ENCODE measurements at places on chromosomes 12 and 14. TPM values are rescaled to one million over a fixed set of nuclear protein-coding genes. Genes with fewer than 3 reads are reported as not detected.

DNA sequence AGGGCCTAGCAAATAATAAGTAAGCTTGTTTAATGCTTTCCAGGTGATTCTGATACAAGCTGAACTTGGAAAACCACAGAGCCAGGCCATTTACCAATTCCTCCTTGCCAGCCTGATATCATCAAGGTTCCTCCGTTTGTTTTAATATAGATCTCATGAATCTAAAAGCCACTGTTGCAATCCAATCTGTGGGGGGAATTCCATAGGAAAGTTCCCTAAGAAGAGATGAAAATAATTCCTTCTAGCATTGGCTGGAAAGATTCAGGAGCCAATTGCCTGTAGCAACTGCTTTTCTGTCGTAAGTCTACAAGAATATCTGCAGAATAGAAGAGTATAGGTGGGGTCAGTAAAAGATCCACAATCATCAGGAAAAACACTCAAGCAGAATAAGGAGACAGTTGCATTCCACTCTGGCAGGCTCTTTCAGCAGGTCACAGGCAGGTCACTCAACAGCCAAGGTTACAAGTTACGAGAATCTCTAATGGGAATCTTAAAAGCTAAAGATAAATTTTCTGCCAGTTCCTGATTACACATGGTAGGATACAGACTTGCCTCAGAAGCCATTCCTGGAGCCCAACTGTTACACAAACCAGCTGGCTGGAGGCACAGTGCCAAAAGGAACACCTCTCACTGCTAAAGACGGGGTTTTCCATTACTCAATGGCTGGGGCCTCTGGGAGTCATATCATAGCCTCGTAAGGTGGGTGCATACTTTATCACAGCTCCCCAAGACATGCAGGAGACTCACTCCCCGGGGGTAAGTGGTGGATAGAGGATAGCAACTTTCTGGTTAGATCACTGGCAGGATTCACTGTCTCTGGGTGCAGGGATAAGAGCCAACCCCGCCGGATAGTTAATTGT lies 43.6 kb downstream of the FGD6 start:
- peaks cover 14% of the 10 kb centered on the region for H3K4me1 ChIP-seq
- no peaks in the 10 kb centered on the region for H3K36me3 ChIP-seq
- H3K27ac ChIP-seq, result no peak overlapping the region
- H3K27me3 ChIP-seq, result no peaks in the 10 kb centered on the region
- no peak overlapping the region for H3K4me3 ChIP-seq

The GLT1D1 gene
- not detected for total RNA-seq

DNA sequence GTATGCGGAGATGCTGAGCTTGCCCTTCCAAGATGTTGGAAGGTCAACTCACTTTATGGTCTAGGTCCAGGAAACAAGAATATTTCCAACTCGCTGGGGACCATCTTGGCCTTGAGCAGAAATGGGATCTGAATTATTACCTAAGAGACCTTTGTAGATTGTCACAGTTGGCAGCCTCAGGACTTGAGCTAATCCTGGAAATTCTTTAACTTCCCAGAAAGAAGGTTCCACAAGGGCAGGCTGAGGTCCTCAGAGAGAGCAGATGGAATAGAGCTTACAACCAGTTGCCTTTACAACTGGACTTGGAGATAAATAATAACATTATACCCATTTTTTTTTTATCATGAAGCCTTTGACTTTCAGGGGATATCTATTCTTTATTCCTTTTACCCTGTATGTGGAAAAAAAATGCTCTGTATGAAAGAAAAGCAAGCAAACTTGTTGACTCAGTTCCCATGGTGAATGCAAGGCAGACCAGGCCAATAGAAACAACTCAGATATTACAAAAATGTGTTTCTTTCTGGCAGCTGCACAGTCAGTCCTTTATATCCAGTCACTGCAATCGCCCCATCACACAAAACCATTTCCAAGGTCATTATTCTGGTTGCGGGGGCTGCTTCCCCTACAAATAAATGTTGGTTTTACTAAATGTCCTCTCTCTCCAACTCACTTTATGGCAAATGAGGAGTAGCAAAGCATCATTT lies 401.4 kb downstream of the ZFP36L1 start:
- peaks cover 8% of the 10 kb centered on the region for H3K4me1 ChIP-seq
- no peaks in the 10 kb centered on the region for H3K36me3 ChIP-seq
- H3K27me3 ChIP-seq, result no peaks in the 10 kb centered on the region
- no peak for DNase-seq
- no peak overlapping the region for H3K27ac ChIP-seq

GRCh38 chr12:70176290-70176689 lies 66.9 kb upstream of the CNOT2 start:
- H3K4me1 ChIP-seq, result peaks cover 4% of the 10 kb centered on the region
- H3K36me3 ChIP-seq, result no peaks in the 10 kb centered on the region
- no peak overlapping the region for H3K4me3 ChIP-seq
- no peak for DNase-seq

- no peak overlapping the region for H3K27ac ChIP-seq
- H3K36me3 ChIP-seq, result no peaks in the 10 kb centered on the region
- DNase-seq, result peak; percentile 37
- H3K27me3 ChIP-seq, result no peaks in the 10 kb centered on the region
- no peak overlapping the region for H3K4me3 ChIP-seq
Observed at GRCh38 chr12:81284137-81284536, 206.3 kb downstream of the ACSS3 start.

DNA sequence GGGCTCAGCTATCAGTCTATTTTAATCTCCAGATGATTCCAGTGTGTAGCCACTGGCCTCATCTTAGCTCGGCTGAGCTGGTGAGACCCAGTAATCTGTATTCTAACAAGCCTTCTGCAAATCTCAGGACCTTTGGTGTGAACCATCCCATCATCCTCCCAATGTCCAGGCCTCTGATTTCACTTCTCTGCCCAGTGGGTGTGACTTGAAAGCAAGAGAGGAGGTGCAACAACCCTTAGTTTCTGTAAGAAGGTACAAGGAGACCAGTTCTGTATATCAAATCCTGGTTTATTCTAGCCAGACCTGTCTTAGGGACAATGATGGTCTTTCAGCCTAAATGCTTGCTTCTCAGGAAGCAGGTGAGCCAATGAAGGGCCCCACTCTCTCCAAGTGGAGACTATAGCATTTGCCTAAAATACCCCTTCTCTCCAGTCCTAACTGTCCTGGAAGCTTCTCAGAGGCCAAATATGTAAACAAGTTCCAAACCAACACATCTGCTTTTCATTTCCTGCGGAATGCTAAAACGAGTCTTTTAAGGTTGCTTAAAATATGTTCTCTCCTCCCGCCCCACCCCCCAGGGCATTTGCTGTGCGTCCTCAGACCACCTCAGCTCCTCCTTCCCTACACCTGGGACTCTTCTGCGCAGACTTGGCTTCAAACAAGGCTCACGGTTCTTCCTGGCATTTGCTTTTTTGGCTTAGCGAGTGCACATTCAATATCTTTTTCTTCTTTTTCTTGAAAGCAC lies 78.4 kb upstream of the FUT8 start:
- no peaks in the 10 kb centered on the region for H3K27me3 ChIP-seq
- H3K4me3 ChIP-seq, result no peak overlapping the region

The ZBTB42 gene
- total RNA-seq, result 2.1 TPM

GRCh38 chr12:903055-903454 lies 46.4 kb downstream of the RAD52 start:
- H3K27ac ChIP-seq, result peak overlapping the region; percentile 47
- no peak for DNase-seq
- H3K4me3 ChIP-seq, result no peak overlapping the region

DNA sequence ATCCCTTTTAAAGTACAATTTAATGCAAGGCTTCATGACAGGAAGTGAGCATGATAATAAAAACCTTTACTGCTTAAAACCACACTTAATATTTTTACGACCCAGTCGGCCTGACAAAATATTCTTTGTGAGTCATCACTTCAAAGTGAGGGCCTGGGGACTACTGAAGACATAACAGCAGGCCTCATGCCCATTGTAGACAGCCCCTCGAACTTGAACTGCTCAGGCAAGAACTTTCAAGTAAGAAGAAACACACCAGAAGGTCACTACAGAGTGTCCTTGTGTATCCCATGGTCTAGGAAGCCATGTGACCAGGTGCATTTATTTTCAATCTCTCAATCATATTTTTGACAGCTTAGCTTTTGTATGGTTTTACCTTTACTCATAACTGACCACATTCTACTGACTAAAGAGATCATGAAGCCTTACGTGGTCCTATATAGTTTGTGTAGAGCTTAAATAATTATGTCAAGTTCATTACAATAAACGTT lies 61.4 kb upstream of the MANSC4 start:
- peak; percentile 62 for DNase-seq
- H3K4me3 ChIP-seq, result no peak overlapping the region
- H3K36me3 ChIP-seq, result no peaks in the 10 kb centered on the region
- H3K27ac ChIP-seq, result no peak overlapping the region
- no peaks in the 10 kb centered on the region for H3K27me3 ChIP-seq
